ENCODE measurements at places on chromosomes 13 and 19. TPM values are rescaled to one million over a fixed set of nuclear protein-coding genes. Genes with fewer than 3 reads are reported as not detected.

The PSG11 gene
- total RNA-seq = not detected

The SIX5 gene
- total RNA-seq = 5.6 TPM

The FGF22 gene
- total RNA-seq = not detected

The LGALS14 gene
- not detected for total RNA-seq

The ZMYM5 gene
- total RNA-seq = 13.2 TPM

The SLC1A6 gene
- total RNA-seq = 0.10 TPM

The IGSF23 gene
- total RNA-seq = not detected

The ACP7 gene
- total RNA-seq = not detected

The ERICH6B gene
- total RNA-seq = not detected

The RPL13A gene
- 2,630 TPM for total RNA-seq

The GJB6 gene
- total RNA-seq = not detected
